IPS DF 19.7 (cell line): ENCODE measurements at places on chromosomes 6 and 20.

- DNase-seq, result no peak
Observed at GRCh38 chr6:41846666-41847237, 48.4 kb downstream of the USP49 start.

- DNase-seq, result no peak
Observed at GRCh38 chr6:4981761-4982160, 22.1 kb downstream of the RPP40 start.

GRCh38 chr6:27553123-27553904 is 80.4 kb upstream of the ZNF184 start:
- no peak for DNase-seq

GRCh38 chr20:49697071-49697470 is 16.6 kb downstream of the B4GALT5 start:
- no peak for DNase-seq
